Activated naive CD4-positive, alpha-beta T cell treated with Interleukin-2 at 50 U/mL for 16 hours (primary cell): ENCODE measurements at places on chromosomes 3 and 15.

DNA sequence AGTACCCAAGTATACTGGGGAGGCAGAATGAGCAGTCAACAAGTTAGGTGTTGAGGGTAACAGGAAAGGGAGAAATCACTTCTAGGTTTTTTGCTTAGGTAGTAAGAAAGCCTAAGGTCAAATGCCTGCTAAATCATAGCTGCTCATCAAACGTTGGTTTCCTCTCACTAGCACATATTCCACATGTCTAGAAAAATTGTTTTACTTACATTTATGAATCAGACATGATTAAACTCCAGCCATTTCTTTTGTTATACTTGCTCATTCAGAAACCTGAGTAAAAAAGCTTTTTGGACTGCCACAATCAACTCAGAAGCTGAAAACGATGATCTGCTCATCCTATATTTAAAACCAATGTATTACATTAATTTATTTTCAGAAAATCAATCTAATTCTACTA, 40.2 kb downstream of the SLC9A9 start:
- no peak for DNase-seq

GRCh38 chr3:119146578-119147375, 812 bp downstream of the TEX55 start:
- no peak for DNase-seq

DNA sequence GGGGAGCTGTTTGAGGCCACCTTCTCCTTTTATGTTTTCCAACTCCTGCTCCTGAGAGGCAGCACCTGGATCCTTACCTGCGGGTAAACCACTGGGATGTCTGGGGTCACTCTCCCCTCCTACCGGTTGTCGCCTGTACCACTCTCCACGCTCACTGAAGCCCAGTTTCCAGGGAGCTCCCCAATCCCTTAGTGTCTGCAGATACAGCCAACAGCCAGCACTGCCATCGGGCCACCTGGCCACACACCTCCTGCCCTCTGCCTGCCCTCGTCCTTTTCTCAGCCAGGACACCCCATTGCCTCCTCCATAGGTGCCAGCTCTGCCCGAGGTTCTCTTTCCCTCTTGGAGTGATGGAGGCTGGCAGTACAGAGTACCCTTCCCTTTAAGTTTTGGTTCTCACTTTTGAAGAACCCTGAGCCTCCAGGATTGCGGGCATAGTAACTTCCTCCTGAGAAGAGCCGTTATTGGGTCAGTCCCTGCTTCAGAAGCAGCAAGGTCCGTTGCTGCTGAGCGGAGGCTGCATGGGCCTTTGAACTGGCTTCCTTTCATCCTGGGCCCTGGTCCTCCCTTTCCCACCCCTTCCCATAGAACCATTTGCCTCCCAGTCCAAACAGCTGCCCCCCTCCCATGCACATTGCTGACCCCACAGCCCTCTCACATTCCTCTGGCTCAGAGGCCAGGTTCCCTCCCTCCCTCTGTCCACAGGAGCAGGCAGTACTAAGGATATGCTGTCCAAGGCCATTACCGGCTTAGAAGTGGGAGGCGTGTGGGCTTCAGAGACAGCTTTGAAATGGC, 30.9 kb downstream of the ARNT2 start:
- no peak for DNase-seq

DNA sequence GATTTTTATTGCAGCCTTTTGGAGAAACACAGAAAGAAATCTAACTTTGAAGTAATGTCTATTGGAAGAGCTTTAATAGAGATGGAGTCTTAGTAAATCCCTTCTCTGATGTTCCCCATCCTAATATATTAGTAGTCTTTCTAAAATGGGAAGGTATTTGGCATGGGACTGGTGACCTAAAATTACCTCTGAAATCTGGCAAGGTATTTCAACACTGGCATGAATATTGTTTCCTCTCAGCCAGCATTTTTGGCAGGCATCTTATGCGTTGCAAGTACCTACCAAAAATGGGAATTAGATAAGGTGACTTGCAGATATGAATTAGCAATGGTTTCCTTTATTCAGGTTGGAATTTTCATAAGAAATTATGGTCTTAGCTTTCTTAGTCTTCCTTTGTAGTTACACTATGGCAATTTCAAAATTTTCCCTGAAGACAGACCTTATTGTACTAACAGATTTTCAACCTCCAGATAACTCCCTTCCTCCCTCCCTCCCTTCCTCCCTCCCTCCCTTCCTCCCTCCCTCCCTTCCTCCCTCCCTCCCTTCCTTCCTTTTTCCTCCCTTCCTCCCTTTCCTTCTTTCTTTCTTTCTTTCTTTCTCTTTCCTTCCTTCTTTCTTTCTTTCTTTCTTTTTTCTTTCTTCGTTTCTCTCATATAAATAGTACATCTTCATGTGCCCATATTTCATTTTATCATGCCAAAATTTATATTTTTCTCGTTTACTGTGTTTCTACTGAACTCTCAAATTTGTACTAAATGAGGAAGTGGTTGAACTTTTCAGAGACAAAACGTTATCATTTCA, 168.2 kb upstream of the KCNMB2 start:
- no peak for DNase-seq

DNA sequence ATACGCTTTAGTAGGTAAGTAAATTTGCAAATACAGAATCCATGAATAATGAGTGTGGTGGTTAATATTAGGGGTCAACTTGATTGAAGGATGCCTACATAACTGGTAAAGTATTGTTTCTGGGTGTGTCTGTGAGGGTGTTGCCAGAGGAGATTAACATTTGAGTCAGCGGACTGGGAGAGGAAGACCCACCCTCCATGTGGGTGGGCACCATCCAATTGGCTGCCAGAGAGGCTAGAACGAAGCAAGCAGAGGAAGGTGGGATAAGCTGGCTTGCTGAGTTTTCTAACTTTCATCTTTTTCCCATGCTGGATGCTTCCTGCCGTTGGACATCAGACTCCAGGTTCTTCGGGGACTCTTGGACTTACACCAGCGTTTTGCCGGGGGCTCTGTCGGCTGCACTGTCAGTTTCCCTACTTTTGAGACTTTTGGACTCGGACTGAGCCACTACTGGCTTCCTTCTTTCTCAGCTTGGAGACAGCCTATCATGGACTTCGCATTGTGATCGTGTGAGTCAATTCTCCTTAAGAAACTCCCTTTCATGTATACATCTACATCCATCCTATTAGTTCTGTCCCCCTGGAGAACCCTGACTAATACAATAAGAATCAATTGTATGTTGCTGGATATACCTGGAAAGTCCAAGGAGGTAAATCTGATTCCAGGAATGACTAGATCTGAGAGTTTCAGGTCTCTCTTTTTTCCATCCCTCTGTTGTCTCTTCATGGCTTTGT, 25.8 kb upstream of the NEDD4 start:
- DNase-seq = no peak

- DNase-seq = no peak
These were observed 2.3 kb upstream of the SLC2A2 start for GRCh38 chr3:171028779-171029232.

DNA sequence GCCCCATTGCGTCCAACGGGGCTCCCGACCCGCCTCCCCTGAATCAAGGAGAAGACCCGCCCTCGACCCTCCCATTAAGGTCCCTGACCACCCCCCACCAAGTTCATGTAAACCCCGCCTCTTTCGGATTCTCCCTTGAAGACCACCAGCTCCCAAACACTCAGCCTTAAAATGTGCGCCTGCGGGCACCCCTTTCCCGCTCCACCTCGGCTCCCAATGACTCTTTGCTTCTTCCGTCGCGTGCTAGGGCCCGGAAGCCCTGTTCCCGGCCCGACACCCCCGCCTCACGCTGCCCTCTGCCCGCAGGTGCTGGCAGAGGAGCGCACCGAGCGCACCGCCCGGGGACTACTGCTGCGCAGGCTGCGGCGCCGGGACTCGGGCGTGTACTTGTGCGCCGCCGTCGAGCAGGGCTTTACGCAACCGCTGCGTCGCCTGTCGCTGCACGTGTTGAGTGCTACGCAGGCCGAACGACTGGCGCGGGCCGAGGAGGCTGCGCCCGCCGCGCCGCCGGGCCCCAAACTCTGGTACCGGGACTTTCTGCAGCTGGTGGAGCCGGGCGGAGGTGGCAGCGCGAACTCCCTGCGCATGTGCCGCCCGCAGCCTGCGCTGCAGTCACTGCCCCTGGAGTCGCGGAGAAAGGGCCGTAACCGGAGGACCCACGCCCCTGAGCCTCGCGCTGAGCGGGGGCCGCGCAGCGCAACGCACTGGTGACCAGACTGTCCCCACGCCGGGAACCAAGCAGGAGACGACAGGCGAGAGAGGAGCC, 2.7 kb upstream of the LSMEM2 start:
- no peak for DNase-seq

- DNase-seq = no peak
These were observed 254.5 kb upstream of the CFAP20DC start for GRCh38 chr3:59304296-59304695.

DNA sequence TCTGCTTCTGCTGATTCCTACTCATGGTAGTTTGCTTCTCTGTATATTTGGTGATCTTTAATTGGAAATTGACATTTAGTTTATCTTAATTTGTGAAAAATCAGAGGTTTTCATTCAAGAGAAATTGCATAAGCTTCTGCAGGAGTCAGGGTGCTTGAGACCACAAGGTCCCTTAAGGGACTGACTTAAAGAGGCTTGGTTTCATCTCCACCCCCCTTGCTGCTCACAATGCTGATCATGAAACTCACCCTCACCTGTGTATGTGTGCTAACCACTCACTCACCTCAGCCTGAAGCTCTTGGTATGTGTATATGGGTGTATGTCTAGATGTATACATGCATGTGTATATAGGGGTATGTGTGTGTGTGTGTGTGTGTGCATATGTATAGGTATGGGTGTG, 11.4 kb downstream of the PGPEP1L start:
- no peak for DNase-seq

DNA sequence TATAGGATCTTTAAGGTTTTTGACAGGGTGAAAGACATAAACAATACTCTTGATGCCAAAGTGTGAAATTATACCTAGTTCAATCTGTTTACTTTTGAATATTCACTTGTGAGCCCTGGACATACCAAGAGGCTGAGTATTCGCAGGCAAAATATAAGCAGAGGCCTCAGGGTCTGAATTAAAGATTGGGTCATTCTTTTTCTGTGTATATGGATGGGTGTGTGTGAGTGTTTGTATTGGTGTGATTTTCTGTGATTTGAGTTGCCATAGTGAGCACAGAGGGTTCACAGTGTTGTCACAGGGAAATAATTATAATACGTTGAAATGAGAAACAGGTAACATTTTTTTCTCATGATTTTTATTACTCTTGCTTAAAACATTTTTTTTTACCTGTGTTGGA, 770.7 kb upstream of the ALCAM start:
- DNase-seq = no peak

- DNase-seq = no peak
These were observed 55.0 kb downstream of the SETD5 start for GRCh38 chr3:9452417-9452816.

GRCh38 chr15:38080651-38081275, 146.3 kb downstream of the TMCO5A start:
- no peak for DNase-seq

DNA sequence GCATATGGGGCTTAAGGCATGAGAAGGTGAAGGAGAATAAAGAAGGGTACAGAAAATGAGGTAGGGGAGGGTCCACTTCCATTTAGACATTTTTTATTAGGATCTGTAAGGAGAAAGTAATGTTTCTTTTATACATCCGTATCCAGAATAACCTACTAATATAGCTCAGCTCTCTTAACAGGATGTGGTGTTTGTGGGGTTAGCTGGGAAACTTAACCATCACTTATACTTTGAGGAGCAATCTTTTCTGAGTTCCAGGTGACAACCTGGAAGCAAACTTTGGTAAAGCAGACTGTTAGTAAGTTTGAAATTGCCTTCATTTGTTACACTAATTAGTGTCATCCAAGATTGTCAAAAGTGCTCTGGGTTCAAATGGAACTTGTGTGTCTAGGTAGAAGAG, 36.6 kb downstream of the BUB1B start:
- DNase-seq = no peak

DNA sequence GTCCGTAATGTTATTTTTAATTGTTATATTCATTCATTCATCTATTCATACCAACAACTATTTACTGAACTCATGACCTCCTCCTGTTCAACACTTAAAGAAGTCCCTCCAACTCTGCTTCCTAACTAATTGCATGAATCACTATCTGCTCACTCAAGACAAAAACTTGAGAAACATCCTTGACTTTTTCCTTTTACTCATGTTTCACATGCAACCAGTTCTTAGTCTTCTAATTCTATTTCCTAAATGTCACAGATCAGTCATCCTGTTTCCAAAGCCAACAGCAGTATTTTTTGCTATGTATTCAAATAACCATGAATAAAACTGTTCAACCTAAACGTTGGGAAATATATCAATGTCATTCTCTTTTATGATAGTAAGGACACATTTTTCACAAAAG, 124.6 kb upstream of the GBE1 start:
- DNase-seq = no peak

DNA sequence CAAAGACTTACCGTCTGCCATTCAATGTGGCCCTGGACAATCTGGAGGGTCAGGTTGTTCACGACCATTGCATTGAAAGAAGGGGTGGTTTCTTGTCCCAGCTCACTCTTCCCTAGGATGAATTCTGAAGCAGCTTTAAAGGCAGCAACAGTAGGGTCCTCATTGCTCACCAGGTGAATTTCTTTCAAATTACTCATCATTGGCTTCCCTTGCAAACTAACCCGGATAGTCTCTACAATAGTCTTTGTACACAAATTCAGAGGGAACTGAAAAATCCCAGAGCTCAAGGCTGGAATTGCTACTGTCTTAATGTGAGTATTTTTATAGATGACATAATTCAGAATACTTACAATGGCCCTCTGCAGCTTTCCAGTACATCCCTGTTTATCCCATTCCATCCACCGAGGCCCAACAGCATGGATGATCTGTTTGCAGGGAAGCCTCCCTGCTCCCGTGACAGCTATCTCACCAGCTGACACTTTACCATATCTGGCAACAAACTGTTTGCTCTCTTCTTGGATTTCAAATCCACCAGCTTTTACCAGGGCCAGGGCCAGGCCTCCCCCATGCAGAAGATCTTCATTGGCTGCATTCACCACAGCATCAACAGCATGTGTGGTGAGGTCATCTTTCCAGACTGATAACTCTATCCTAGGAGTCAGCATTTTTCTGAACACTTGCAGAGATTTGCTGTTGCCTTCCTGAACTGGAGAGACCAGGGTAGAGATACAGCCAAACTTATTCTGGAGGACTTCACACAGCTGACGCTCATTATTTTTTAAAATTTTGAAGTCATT, 8.6 kb downstream of the PARP9 start:
- no peak for DNase-seq

- DNase-seq = no peak
These were observed 1089.8 kb downstream of the ROBO2 start for GRCh38 chr3:78129707-78130106.

GRCh38 chr3:115667738-115668065, 44.4 kb downstream of the GAP43 start:
- DNase-seq = no peak

DNA sequence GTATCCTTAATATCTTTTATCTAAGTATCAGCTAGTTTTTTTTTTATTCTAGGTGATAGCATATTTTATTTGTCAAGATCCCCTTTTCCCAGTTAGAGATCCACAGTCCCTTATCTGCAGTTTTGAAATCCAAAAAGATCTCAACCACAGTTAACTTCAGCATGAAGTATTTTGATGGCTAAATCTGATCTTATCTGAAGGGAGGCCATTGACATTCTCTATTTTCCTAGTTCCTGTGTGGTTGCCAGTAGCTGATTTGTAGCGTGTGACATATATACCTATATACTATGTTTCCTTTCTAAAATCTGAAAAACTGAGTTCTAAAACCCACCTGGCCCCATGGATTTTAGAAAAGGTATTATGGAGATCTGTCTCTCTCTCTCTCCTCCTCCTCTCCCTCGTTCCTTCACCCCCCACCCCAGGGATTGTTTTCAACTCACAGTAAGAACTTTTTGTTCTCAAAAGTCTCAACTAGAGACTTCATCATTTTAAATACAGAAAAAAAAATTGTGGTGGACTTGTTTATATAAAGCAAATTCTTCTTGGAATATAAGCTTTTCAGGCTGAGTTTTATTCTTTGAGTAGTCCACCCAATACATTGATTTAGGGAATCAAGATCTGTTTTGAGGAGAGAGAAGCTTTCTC, 12.3 kb downstream of the TCF12 start:
- no peak for DNase-seq
